Inflammatory macrophage (primary cell): ENCODE measurements at places on chromosomes 2 and 18.

- DNase-seq: no peak
These were observed 42.1 kb downstream of the GRHL1 start for GRCh38 chr2:9993488-9994165.

DNA sequence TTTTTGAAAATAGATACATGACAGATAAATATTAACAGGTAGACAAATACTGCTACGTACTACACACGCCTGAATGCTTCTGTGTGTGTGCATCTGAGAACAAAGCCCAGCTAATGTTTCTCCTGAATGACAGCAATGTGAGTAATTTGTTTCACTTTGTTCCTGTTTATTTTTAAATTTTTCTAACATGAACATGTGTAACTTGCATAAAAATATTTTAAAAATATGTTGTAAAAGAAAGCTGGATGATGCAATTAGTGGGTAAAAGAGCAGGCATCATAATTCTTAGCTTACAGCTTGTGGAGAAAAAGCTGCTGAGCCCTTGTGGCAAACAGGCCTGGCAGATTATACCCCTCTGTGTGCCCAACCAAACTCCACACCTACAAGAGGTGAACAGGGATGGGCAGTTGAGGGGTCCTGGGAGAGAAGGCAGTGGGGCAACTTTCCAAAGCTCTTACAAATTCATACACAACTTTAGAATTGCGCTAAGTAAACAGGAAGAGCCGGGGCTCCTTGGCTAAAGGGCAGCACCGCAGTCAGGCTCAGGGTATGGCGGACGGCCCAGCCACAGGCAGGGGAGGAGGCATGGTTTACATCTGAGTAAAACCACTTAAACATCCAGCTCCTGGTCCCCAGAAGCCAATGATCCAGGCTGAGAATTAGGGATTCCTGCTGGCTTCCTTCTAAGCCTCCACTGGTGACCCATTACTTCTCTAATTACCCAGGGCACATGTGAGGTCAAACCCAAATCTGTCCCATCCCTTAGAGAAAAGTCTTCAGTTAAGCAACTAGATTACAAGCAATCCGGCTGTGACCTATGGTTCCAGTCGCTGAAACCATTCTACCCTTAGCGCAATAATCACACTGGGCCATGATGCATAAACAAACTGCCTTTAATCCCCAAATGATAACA, 14.0 kb downstream of the PXDN start:
- no peak for DNase-seq

DNA sequence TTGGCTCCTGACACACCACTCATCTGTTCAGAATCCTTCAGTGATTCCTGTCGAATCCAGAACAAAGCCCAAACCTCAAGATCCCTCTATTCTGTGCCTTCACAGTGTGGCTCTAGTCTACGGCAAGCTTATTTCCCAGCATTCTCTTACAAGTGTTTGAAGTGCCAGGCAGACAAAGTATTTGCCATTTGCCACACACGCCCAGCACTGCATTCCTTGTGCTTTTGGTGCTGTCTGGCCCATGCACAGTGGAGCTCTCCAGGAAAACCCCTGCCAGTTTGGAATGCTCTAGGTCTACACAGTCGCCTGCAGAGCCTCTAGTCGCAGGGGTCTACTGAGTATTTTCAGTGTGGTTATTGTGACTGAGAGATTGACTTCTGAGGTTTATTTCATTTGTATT, 258.6 kb upstream of the RAB12 start:
- DNase-seq: no peak

GRCh38 chr2:241064008-241064801, 37.9 kb downstream of the MTERF4 start:
- no peak for DNase-seq

GRCh38 chr2:132747046-132747445, 77.0 kb upstream of the LYPD1 start:
- DNase-seq: no peak

DNA sequence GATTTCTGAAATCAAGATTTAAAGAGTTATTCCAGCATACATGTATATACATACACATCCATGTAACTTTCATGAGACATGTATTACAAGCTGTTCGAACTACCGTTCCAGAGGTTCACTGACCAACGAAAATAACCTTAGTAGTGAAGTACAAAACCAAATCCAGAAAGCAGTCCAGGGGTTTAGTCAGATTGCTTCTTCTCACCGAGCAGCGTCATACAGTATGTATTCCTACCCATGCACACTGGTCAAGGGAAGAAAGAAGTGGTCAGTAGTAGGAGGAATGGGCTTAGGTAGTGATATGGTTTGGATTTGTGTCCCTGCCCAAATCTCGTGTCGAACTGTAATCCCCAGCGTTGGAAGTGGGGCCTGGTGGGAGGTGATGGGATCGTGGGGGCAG, 45.3 kb downstream of the E2F6 start:
- DNase-seq: no peak

GRCh38 chr2:18396329-18397010, 164.0 kb downstream of the RDH14 start:
- DNase-seq: no peak

DNA sequence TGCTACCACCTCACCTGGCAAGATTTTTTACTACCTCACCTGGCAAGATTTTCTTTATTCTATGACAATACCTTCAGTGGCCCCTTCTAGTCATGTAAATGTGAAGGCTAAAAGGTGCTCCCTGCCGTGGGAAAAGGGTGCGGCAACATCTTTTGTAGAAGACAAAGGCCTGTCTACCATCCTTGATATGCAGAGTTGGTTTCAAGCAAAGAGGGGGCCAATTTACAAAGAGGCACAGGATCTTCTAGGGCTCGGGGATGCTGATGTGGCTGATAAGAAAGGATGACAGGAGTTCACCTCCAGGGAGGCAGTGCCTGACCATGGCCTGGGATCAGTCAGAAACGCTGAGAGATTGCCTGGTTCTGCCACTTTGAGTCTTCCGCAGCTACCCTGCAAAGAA, 165.4 kb upstream of the SLC1A4 start:
- DNase-seq: no peak

DNA sequence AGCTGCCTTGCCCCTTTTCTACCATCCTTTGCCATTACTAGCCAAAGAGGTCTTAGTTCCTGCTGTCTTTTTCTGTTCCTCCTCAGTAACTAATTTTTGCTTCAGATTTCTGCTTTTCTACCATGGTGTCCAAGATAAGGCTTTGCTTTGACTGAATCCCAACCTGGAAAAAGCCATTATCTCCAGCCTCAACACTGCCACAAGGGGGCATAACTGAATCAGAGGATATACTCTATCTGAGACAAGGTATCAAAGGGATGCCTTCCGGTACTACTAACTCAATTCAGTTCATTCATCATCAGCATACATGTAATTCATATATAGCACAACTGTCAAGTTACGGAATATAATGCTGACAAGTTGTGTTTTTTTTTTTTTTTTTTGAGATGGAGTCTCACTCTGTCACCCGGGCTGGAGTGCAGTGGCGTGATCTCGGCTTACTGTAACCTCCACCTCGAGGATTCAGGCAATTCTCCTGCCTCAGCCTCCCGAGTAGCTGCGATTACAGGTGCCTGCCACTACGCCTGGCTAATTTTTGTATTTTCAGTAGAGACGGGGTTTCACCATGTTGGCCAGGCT, 11.4 kb downstream of the OSGEPL1 start:
- peak; percentile 57 for DNase-seq

GRCh38 chr2:82780050-82780449, 1679.0 kb downstream of the SUCLG1 start:
- DNase-seq: no peak

GRCh38 chr2:238913931-238914647, 66.2 kb downstream of the TWIST2 start:
- DNase-seq: no peak

GRCh38 chr18:68472701-68473295, 242.1 kb downstream of the TMX3 start:
- no peak for DNase-seq

- DNase-seq: no peak
These were observed 69.0 kb downstream of the OSBPL6 start for GRCh38 chr2:178263159-178263860.

- no peak for DNase-seq
These were observed 107.9 kb downstream of the PRKCE start for GRCh38 chr2:45759310-45759851.

DNA sequence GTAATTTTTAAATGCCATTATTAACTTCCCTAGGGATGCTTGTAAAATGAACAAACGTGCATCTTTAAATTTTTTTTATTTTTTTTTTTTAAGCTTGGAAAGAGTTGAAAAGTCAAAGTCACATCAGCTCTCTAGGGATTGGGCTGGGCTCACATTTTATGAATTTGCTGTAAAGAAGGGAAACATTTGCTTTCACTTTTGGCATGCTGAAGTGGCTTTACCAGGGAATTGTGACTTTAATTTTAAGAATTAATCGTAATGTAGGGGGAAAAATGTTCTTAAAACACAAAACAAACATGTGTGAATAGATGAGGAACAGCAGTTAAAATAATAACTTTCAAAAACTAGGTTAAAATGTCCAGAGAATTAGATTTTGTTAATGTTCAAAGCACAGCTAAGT, 123.0 kb downstream of the AGAP1 start:
- no peak for DNase-seq

GRCh38 chr2:100391735-100392515, 25.5 kb downstream of the CHST10 start:
- DNase-seq: no peak
